Thymus (tissue), 14 donors: ENCODE measurements at places on chromosomes 13 and 19.

DNA sequence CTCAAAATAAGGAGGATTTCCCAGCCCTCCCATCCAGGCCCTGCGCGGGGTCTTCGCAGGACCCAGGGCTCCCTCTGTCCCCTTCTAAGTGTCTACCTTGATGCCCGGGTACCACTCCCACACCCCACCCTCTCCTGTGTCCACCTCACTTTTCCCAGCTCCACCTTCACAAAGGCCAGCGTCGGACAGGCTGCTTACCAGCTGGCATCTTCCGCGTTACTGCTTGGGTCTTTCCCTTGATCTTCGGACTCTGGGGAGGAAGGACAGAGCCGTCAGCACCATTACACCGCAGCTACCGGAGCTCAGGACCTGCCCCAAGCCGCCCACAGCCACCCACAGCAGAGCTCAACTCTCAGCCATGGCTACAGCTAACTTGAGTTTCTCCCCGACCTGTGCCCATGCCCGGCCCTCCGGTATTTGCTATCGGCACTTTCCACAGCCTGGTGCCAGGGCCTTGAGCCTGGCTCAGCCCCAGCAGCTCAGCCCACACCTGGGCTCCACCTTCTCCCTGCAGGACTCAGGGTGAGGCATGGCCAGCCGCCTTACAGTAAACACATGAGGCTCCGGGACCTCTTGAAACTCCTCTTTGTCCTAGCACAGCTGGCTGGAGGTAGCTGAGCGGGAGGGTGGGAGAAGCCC lies 3.8 kb downstream of the C13orf46 start:
- no peak for DNase-seq

DNA sequence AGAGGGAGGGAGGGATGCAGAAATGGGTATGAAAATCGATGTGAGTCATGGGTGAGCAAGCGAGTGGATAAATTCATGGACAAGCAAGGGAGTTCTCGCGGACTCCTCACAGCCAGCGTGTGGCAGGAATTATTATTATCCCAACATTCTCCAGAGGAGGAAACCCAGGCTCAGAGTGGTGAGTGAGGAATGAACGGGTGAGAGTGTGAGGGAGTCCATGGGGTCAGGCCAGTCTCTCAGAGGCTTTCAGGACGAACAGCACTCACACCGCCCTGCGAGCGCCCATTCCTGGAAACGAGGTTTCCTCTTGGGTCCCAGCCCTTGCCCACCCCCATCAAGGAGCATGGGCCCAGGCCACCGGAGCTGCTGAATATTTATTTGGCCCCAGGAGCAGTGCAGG lies 6.3 kb upstream of the DNAAF3 start:
- no peak for DNase-seq

GRCh38 chr19:6699935-6700334 lies 20.5 kb downstream of the C3 start:
- DNase-seq, result no peak

DNA sequence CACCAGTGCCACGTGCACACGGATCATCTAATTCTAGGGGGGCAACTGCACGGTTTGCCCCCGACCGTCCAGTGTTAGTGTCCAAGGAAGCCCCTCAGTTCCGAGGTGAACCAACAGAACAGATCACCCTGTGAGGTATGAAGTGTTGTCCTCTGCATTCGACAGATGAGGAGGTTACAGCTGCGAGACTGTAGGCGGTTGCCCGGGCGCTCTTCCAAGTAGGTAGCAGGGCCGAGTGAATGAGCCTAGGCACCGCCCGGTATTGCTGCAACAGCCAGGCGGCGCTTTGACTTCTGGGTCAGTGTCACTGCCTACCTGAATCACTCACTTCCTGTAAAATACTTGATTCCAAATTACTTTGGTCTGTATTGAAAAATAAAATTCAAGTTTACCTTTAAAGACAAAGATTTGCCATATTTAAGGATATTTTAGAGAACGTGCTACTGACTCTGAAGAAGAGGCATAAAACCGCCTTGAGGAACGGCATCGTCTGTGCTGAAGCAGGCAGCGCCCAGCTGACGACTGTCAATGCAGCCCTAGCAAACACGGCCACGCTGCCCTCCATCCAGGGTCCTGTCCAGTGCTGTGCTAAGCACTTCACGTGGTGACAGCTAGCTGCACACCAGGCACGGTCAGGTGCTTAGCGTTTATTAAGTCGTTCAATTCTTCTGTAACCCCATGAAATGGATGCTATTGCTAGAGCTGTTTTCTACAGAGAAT lies 19.3 kb upstream of the RASA3 start:
- no peak for DNase-seq

DNA sequence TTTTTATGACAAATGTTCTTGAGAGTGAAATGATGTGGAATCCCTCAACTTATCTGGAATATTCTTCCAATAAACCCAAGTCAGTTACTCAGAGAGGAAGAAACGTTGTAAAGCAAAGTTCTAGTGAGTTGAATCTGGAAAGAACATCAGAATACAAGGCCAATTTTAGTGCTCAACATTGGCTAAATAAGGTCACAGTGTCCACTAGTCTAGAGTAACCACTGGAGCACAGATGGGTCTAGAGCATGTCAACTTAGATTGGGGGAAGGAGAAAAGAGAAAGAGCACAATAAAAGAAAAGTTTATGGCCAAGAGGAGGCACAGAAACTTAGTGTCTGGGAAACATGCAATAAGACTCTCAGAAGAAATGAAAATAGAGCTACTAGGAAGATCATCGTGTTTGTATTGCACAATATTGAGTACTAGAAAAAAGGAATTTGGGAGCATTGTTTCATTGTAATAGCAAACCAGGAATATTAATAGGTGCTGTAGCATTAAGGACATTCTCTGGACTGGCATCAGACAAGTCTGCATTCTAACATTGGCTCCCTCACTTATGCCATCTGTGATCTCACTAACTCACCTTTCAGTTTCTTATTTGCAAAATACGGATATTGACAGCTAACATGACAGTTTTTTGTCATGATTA lies 1318.5 kb downstream of the PCDH9 start:
- no peak for DNase-seq

- DNase-seq, result no peak
These were observed 9.0 kb downstream of the UFM1 start for GRCh38 chr13:38358684-38359083.

DNA sequence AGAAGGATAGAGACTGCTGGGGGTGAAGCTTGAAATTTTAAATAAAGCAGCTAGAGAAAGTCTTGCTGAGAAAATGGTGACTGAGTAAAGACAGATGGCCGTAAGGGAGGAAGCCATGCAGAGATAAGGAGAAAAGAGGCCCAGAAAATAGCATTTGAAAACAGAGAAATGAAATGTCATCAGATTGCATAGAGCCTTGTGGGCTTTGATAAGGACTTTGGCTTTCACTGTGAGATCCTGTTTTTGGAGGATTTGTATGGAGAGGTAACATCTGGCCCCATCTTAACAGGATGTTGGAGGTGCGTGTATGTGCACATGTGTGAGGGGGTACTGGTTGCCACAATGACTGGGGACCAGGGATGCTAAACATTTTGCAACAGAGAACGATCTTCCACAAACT lies 19.5 kb upstream of the ATP8A2 start:
- no peak for DNase-seq

GRCh38 chr19:53875602-53876325 lies 6.2 kb upstream of the PRKCG start:
- DNase-seq, result no peak

- DNase-seq, result no peak
These were observed 349.2 kb upstream of the ARGLU1 start for GRCh38 chr13:106917024-106917571.
